NCI-H526 (cell line): ENCODE measurements at places on chromosomes 2 and 18.
A peak's percentile ranks its signal among the peaks of the same experiment; 100 is the strongest.

GRCh38 chr2:26330114-26330549, 15.8 kb upstream of the SELENOI start:
- peak; percentile 81 for DNase-seq

- DNase-seq, result no peak
Observed at GRCh38 chr2:62706721-62707521, 1.4 kb downstream of the EHBP1 start.

DNA sequence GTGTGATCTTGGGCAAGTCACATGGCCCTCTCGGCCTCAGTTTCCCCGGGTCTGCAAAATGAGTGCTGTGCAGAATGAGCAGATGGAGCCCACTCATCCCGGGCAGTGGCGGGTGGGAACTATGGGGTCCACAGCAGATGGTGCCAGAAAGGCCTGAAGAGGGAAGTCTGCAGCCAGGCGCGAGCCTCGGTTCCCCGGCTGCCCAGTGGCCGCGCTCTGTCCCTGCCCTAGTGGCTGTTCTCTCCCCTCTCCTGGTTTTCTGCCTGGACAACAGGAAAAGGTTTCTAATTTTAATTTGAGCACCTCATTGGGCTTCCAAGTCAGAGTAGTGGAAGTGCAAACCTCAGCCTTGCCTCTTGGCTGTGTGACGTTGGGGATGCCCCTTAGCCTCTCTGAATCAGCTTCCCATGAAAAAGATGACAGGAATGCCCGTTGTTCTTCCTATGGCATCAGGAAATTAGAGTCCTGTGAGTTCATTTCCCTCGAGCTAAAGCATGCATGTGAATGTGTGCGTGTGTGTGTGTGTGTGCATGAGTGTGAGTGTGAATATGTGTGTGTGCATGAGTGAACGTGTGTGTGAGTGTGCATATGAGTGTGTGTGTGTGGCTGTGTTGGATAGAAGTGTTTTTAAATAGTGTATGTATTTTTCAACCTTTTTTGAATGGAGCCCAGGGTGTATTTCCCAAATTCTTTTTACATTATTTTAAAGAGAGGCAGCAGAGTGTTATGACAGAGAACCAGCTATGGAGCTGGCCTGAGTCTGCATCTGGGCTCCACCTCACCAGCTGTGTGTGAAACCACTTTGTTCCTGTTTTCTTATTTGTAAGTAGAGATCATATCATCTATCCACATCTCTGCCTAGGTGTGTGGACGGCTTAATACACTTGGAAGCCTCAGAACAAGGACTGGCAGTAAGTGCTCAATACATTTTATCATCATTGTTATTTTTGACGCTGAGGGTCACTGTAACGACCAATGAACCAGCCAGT, 41.3 kb downstream of the RRM2 start:
- DNase-seq, result no peak

DNA sequence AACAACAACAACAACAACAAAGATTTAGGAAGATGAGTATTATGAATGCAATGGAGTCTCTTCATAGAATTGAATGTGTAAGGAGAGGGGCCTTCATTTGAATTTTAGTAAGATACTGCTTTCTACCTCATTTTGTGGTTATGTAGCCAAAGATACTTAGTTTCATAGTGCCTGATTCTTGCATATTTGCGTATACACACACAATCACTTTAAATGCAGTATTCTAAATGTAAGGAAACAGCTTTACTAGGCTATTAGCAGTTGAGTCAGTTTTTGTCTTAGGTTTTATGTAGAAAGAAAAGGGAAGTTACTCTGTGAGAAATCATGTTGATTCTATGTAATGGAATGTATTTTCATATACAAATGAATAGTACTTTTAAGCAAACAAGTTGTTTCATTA, 80.5 kb downstream of the HAUS1 start:
- DNase-seq, result no peak

GRCh38 chr18:53489266-53489665, 735.2 kb downstream of the MBD2 start:
- DNase-seq, result no peak

DNA sequence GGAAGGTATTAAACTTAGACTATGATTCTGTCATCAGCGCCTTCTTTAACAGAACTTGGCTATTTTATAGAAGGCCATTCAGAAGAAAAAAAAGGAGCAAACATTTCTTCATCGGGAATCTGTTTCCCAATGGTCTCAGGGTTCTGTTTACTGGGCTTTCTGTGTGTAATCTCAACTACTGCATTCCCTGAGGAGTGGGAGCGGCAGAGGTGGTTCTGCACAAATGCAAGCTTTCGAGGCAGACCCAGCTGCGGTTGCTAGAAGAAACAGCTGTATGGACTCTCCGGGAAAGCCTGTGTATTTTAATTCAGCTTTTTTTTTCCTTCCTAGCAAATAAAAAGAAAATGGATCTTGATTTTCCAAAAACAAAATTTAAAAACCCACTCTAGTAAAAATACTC, 250.7 kb downstream of the NAPG start:
- no peak for DNase-seq

DNA sequence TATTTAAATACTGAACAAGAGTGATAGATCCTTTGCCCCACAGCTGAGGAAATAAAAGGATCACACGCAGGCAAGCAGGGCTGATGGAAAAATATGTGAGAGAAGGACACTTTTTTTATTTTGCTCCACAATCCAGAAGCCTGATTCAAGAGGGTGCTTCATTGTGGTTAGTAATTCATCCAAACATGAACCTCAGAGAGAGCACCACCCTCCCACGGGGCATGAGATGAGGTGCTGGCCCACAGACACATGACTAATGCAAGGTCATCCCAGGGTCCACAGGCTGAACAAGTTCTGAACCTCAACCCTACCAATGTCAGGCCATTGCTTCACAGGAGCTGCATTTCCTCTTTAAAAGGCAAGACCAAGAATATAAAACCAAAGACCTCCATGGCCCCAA, 239.6 kb downstream of the MREG start:
- no peak for DNase-seq

DNA sequence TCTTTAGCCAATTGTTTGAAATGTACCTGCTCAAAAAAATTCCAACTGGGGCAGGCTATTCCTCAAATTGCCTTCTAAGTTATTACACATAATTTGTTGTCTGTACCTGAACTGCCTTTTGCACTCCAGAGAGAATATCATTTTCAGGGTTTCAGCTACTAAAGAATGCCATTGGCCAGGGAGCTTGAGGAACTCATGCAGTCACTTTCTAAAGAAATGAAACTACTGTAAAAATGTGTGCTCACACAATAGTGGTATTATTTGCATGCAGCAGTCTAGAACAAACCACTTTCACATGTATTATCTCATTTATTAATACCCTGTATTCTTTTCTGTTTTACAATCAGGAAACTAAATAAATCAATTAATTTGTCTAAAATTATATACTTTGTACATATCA, 152.2 kb downstream of the PID1 start:
- DNase-seq, result no peak

GRCh38 chr2:150144546-150145298, 342.7 kb downstream of the RND3 start:
- DNase-seq, result no peak

DNA sequence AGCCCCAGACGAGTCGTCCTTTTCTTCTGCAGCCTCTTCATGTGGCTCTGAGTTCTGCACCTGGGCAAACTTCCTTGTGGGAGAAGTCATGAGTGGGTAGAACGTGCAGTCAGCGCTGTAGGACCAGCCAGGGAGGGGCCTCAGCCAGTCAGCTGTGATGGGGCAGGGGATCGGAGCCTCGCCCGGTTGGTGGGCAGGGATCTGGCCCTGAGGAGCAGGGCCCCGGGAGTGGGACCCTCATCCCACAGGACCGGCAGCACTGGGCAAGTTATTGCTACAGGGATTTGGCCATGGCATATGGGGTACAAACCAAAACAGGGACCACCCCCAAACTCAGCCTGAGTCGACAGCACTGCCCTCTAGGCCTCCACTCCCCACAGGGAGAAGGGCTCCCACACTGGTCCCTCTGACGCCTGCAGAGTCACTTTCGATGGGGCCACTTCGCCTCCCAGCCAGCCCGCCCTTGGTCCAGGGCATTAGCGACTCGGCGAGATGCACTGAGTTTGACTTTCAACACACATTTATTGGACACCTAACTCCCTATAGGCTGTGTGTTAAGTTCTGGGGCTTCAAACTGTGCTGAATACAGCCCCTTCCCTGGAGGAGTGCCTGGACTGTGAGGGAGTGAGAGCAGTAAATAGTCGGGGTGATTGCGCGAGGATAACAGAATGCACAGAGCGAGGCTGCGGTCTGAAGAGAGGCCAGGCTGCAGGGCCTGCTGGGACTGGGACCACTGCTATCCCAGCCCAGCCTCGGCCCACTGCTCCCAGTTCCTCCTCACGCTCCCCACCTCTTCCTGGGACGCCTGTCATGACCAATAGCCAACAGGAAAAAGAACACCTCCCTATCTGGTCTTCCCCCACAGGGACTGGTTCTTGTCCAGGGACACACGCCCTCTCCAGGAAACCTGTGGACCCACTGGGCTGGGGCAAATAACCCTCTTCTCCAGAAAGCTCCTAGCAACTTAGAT, 55.9 kb downstream of the SDC1 start:
- no peak for DNase-seq

DNA sequence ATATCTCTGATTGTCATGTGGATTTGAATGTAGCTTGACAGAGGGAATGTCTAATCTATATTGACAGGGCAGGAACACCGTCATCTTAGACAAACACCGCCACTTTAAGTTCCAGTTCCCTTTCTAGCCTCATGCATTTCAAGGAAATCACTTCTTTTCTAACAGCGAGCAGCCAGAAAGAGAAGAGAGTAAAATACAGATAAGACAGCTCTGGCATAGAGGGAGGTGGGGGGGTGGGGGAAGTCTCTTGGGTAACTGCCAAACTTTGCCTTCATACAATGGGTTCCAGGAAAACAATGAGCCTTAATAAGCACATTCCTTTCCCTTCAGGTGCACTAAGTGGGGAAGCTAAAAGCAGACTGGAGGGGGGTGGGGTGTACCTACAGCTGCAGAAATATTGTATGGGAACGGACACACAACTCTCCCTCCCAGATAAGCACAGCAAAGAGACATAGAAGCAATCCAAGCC, 37.2 kb downstream of the CASP10 start:
- no peak for DNase-seq

DNA sequence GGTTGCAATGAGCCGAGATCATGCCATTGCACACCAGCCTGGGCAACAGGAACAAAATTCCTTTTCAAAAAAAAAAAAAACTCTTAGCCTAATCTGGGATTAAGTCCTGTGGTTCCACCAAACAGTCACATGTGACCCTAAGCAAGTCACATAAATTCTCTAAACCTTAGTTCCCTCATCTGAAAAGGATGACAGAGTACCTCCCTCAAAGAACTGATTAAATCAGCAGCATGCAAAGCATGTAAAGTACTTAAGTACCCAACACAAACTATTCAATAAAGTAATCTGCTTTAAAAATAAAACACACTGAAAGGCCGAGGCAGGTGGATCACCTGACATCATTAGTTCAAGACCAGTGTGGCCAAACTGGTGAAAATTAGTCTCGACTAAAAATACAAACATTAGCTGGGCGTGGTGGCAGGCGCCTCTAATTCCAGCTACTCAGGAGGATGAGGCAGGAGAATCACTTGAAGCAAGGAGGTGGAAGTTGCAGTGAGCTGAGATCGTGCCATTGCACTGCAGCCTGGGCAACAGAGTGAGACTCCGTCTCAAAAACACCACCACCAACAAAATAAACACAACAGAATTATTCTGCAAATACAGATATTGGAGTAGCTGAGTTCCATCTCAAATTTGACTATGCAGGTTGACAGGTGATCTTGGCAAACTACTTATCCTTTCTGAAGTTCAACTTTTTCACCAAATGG, 7.0 kb downstream of the USP34 start:
- no peak for DNase-seq

DNA sequence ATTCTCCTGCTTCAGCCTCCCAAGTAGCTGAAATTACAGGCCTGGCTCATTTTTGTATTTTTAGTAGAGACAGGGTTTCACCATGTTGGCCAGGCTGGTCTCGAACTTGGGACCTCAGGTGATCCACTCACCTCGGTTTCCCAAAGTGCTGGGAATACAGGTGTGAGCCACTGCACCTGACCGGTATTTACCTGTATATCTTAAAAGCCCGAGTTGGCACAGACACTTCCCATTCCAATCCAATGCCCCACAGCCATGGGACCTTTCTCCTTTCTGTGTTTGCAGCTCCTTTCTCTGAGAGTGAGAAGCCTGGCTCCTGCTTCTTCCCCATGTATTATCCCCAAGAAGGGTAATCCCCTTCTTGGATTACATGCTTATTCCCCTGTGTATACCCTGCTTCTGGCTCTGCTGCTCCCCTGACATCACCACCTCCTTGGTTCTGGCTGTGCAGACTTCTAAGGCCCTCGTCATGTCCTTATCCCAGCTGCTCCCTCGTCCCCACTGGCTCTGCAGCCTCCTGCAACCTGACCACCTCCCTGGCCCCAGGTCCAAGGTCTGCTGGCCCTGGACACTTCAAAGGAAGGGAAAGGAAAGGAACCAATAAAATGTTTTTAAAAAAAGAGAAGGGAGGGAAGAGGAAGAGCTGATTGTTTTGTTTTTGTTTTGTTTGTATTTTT, 52.8 kb downstream of the INPP5D start:
- no peak for DNase-seq

DNA sequence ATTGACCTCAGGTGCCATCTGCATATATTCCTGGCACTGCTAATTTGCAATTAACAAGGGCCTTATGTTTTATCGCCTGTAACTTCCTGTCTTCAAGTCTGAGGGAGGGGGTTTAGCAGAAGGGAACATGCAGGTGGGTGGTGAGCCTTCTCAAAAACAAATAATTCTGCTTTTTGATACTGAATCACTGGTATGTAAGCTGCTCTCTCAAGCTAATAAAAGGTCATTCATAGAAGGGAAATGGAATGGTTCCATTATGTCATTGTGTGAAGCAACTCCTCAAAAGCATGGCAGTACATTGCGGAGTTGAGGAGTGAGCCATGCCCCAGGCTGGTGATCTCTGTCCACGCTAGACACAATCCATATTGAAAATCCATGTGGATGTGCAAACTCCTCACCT, 414.8 kb upstream of the ID2 start:
- DNase-seq, result no peak

- no peak for DNase-seq
Observed at GRCh38 chr2:109197491-109198418, 68.8 kb downstream of the SH3RF3 start.

DNA sequence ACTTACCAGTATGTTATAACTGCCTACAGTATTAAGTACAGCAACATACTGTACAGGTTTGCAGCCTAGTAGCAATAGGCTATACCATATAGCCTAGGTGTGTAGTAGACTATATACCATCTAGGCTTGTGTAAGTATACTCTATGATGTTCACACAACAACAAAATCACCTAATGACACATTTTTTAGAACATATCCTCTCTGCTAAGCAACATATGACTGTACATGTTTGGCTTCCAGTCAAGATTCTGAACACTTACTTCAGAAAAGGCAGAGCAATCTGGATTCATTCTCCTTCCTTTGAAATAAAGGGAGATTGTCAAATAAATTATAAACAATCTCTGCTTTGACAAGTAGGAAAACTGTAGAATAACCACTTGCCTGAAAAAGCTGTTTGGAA, 81.8 kb downstream of the EXOC6B start:
- DNase-seq, result no peak

GRCh38 chr2:23293063-23293462, 91.9 kb upstream of the KLHL29 start:
- no peak for DNase-seq

- no peak for DNase-seq
Observed at GRCh38 chr18:13137670-13138419, 80.7 kb upstream of the LDLRAD4 start.
